ENCODE measurements at places on chromosomes 2 and 18. TPM values are rescaled to one million over a fixed set of nuclear protein-coding genes. Genes with fewer than 3 reads are reported as not detected.

FBXO15 gene
- total RNA-seq, result 0.89 TPM

IL18R1 gene
- 19.2 TPM for total RNA-seq

NPAS2 gene
- total RNA-seq, result 5.6 TPM

DNA sequence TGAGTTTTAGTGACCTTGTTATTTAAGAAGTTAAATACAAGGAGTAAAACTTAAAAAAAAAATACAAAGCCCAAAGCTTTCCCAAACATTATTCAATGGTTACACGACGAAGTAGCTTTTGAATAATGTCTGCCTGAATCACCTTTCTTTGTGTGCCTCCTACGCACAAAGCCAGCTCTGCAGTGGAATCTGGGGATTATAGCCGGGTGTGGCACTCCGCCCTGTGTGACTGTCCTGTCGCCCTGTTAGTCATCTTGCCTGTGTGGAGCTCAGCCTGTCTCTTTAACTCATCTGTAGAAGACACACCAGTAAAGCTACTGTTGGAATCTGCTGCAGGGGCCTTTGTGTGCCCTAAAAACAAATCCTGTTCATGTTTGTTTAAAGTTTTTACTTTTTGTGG lies 79.4 kb upstream of the TCF7L1 start:
- peaks cover 37% of the 10 kb centered on the region for H3K36me3 ChIP-seq
- no peak for DNase-seq
- no peak overlapping the region for H3K4me3 ChIP-seq
- H3K4me1 ChIP-seq, result peaks cover 44% of the 10 kb centered on the region

DNA sequence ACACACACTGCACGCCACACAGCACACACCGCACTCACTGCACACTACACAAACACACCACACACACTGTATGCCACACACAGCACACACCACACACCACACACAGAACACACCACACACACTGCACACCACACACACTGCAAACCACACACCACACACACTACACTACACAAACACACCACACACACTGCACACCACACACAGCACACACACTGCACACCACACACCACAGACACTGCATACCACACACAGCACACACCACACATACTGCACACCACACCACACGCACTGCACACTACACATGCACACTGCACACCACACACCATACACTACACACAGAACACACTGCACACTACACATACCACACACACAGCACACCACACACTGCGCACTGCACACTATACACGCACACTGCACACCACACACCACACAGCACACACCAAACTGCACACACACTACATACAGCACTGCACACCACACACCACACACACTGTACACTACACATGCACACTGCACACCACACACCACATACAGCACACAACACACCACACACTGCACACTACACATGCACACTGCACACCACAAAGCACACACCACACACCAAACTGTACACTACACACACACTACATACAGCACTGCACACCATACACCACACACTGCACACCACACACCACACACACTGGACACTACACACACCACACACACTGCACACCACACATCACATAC lies 59.6 kb downstream of the ASB1 start:
- H3K27me3 ChIP-seq, result no peaks in the 10 kb centered on the region
- DNase-seq, result peak; percentile 2
- H3K4me1 ChIP-seq, result no peaks in the 10 kb centered on the region
- no peaks in the 10 kb centered on the region for H3K36me3 ChIP-seq

DNA sequence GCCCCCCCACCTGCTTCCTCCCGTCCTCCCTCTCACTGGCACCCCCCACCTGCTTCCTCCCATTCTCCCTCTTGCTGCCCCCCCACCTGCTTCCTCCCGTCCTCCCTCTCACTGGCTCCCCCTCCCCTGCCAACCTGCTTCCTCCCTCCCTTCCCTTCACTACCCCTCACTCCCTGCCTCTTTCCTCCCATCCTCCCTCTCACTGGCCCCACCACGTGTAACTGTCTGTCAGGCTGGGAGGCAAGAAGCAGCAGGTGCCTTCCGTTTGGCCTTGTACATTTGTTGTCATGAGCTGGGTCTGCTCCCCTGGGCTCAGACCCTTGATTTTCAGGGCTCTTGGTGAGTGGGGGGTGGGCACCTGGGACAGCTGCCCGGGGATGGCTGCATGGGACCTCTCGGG lies 19.1 kb downstream of the RTP5 start:
- DNase-seq, result no peak
- peaks cover 30% of the 10 kb centered on the region for H3K36me3 ChIP-seq
- peaks cover 21% of the 10 kb centered on the region for H3K4me1 ChIP-seq
- H3K27ac ChIP-seq, result peak overlapping the region; percentile 41
- no peaks in the 10 kb centered on the region for H3K27me3 ChIP-seq
